ENCODE measurements at places on chromosomes 3 and 15.

GRCh38 chr15:29037997-29038705 is 152.4 kb downstream of the APBA2 start:
- DNase-seq: no peak

GRCh38 chr3:69172058-69172457 is 49.7 kb upstream of the LMOD3 start:
- no peak for DNase-seq

GRCh38 chr3:12591997-12592715 is 35.3 kb downstream of the MKRN2 start:
- DNase-seq: no peak

DNA sequence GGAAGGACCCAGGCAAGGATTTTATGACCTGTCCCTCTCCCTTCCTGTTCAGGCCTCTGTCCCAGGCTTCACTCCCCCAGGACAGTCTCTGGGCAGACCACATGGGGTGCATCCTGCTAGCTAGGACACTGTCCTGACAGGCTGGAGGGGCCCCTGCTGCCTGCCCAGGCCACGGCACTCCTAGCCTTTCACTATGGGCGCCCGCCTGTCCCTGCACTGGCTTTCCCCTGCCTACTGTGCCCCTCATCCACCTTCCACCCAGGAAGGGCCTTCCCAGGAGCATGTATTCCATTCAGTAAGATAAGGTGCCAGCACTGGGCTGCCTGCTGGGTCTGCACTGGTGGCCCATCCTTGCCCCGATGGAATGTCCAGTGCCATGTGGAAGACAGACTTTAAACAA is 145.3 kb downstream of the DNAJB8 start:
- no peak for DNase-seq

DNA sequence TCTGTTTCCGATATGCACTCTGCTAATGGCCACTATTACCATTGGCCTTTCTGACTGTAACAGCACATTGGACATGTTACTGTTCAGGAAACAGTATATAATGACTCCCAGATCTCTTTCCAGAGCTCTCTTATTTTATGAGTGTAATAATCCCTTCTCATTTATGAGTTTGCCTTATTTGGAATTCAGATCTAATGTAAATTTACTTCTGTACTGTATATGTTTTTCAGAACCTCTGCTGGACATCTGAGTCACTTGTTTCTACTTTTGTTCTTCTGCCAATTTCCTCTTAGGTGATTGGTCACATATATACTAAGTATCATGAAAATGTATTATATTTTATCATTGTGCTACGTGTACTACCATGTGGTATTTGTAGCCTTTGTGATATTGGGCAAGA is 30.5 kb downstream of the RSRC1 start:
- no peak for DNase-seq

- no peak for DNase-seq
These were observed 30.9 kb upstream of the TLE3 start for GRCh38 chr15:70128414-70129140.

- peak; percentile 97 for DNase-seq
These were observed 109.6 kb upstream of the TMCO5A start for GRCh38 chr15:37824717-37825382.

DNA sequence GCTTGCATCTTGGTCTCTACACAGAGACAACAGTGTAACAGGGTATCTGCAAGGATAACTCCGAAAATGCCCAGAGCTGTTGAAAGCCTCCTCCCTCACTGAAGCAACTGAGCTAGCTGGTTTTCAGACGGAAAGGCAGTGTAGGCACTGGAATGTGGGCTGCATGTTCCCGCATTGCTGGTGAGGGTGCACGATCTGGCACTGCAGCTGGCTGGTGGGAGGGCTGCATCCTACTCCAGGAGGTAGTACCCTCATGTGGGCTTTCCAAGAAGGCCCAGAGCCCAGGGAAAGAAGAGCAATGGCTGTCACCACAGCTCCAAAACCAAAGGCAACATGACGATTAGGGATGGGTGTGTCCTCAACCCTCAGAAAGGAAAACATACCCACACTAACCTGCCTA is 28.7 kb upstream of the RPS17 start:
- DNase-seq: no peak

DNA sequence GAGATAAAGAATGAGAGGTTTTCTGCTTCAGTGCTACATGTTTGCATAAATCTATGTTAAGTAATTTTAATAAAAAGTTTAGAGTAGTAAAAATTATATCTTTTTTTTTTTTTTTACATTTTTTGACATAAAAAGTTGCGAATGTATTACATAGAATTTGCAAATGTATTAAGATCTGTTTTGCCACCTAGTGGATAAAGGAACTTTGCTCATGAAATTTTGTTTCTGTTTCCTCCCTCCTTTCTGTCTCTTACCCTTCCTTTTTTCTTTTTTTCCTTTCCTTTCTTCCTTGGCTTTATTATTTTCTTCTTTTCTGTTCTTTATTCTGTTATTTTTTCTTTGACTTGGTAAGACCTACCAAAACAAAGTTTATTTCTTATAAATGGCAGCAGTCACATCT is 58.5 kb upstream of the UTS2B start:
- no peak for DNase-seq

Measured in fibroblast of skin of back (primary cell).